ENCODE measurements at places on chromosomes 1 and 21. TPM values are rescaled to one million over a fixed set of nuclear protein-coding genes. Genes with fewer than 3 reads are reported as not detected.

DNA sequence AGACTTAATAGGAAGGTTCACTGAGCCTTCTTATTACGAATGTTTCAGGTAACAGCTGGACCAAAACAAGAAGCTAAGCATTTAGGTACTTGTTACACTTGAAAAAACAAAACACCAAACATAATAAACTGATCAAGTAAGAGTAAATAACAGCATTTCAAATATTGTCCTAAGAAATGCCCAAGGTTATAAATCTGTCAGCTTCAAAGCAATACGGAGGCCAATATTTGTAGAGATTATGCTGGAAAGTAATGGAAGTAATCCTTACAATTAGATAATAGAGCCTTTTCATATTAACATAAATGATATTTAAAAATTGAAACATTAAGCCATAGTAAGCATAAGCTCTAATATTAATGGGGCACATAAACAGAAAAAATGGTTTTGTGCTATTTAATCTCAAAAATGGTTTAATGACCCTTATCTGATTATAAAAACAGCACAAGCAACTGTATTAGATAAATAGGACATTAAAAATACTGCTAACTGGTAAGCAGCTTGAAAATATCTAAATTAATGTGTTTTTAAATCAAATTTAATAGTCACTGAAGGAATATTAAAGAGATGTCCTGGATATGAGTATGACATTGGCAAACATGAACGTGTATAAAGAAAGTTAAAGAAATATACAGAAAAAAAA lies 43.0 kb upstream of the USH2A start:
- H3K27ac ChIP-seq = no peak overlapping the region
- no peak for DNase-seq
- H3K27me3 ChIP-seq = no peaks in the 10 kb centered on the region
- no peaks in the 10 kb centered on the region for H3K4me1 ChIP-seq

GRCh38 chr21:25801217-25802014 lies 66.6 kb downstream of the GABPA start:
- peaks cover 7% of the 10 kb centered on the region for H3K4me1 ChIP-seq
- peak overlapping the region; percentile 30 for H3K27ac ChIP-seq
- peak overlapping the region; percentile 9 for H3K4me3 ChIP-seq
- peaks cover 24% of the 10 kb centered on the region for H3K27me3 ChIP-seq
- DNase-seq = peak; percentile 86

- H3K27me3 ChIP-seq = peaks cover 7% of the 10 kb centered on the region
- H3K4me1 ChIP-seq = no peaks in the 10 kb centered on the region
- no peaks in the 10 kb centered on the region for H3K36me3 ChIP-seq
- DNase-seq = no peak
- no peak overlapping the region for H3K27ac ChIP-seq
- no peak overlapping the region for H3K4me3 ChIP-seq
These were observed 159.6 kb downstream of the PTPRU start for GRCh38 chr1:29395736-29396437.

DNA sequence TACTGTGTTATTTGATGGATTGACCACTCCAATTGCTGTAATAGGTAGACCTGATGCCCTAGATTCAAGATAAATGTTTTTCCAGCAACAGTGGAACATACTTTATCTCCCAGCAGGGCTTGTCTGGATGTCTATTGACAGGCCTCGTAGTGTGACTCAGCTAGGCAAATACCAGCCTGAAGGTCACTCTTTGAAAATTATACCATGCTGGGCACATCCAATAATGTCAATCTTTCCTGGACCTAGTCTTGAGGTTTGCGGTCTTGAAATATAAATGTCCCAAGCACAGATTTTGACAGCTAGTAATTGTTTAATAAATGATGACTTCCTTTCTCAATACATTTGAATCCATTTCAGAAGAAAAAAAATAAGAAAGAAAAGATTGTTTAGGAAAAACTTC lies 1138.0 kb upstream of the TMPRSS15 start:
- no peak for DNase-seq
- no peak overlapping the region for H3K4me3 ChIP-seq
- no peaks in the 10 kb centered on the region for H3K4me1 ChIP-seq
- H3K27me3 ChIP-seq = no peaks in the 10 kb centered on the region
- H3K27ac ChIP-seq = no peak overlapping the region

DNA sequence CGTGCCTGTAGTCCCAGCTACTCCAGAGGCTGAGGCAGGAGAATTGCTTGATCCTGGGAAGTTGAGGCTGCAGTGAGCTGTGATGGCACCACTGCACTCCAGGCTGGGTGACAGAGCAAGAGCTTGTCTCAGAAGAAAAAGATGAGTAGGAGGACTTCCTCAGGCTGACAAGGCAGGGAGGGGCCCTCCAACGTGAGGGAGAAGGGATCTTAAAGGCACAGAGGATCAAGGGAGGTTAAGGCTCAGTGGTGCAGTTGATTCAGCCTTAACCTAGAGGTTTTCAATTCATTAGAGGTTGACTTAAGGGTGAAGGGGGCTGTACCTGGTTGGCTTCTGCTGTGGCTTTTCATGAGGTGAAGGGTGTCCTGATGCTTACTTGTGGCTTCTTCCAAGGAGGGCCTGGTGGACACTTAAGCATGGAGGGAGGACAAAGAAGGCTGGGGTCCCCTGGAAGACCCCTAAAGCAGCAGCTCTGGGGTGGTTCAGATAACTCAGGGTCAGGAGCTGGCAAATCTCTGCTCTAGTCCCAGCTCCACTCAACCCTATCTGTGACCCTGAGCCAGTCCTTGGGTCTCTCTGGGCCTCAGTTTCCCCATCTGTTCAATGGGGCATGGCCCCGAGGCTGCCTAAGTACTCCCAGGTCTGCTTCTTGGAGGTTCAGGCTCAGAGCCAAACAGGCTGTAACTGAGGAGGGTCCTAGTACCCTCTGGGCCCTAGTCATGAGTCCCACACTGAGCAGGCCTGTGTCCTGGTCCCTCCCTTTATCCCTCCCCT lies 6.3 kb downstream of the EXTL1 start:
- no peaks in the 10 kb centered on the region for H3K36me3 ChIP-seq
- no peaks in the 10 kb centered on the region for H3K4me1 ChIP-seq
- H3K4me3 ChIP-seq = no peak overlapping the region
- no peak overlapping the region for H3K27ac ChIP-seq
- no peaks in the 10 kb centered on the region for H3K27me3 ChIP-seq

DNA sequence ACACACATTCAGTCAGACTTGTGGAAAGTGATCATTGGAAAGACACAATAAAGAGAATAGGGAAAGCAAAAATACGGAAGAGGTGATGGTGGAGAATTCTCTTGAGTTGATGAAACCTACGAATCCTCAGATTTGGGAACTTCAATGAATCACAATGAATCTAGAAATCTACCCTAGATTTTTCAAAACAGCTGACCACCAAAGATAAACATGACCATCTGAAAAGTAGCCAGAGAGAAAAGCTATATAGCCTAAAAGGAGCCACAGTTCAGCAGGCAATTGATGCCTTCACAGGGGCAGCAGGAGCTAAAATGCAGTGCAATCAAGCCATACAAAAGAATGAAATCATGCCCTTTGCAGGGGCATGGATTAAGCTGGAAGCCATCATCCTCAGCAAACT lies 170.6 kb upstream of the RUNX1 start:
- H3K36me3 ChIP-seq = no peaks in the 10 kb centered on the region
- DNase-seq = no peak
- no peaks in the 10 kb centered on the region for H3K27me3 ChIP-seq
- no peak overlapping the region for H3K4me3 ChIP-seq
- no peak overlapping the region for H3K27ac ChIP-seq

- H3K4me1 ChIP-seq = peaks cover 13% of the 10 kb centered on the region
- H3K27ac ChIP-seq = no peak overlapping the region
- H3K36me3 ChIP-seq = no peaks in the 10 kb centered on the region
- H3K27me3 ChIP-seq = no peaks in the 10 kb centered on the region
- DNase-seq = no peak
These were observed 11.4 kb downstream of the COQ8A start for GRCh38 chr1:226951286-226952117.

DNA sequence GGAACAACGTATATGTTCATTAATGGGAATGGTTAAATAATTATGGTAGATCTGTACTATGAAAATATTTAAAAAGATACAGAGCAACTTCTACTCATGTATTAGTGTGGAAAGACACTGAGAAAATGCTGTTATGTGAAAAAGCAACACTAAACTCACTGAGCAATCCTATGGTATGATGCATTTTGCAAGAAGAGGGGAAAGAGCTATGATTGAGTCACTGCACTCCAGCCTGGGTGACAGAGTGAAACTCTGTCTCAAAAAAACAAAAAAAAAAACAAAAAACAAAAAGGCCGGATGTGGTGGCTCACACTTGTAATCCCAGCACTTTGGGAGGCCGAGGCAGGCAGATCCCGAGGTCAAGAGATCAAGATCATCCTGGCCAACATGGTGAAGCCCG lies 44.4 kb downstream of the ATP5PO start:
- no peak overlapping the region for H3K27ac ChIP-seq
- no peaks in the 10 kb centered on the region for H3K36me3 ChIP-seq
- H3K4me1 ChIP-seq = peaks cover 4% of the 10 kb centered on the region
- H3K4me3 ChIP-seq = no peak overlapping the region
- H3K27me3 ChIP-seq = peaks cover 3% of the 10 kb centered on the region

GRCh38 chr1:99472893-99473292 lies 173.0 kb upstream of the PALMD start:
- no peaks in the 10 kb centered on the region for H3K4me1 ChIP-seq
- no peak for DNase-seq
- no peak overlapping the region for H3K4me3 ChIP-seq
- H3K36me3 ChIP-seq = no peaks in the 10 kb centered on the region
- H3K27me3 ChIP-seq = peaks cover 2% of the 10 kb centered on the region
- no peak overlapping the region for H3K27ac ChIP-seq

DNA sequence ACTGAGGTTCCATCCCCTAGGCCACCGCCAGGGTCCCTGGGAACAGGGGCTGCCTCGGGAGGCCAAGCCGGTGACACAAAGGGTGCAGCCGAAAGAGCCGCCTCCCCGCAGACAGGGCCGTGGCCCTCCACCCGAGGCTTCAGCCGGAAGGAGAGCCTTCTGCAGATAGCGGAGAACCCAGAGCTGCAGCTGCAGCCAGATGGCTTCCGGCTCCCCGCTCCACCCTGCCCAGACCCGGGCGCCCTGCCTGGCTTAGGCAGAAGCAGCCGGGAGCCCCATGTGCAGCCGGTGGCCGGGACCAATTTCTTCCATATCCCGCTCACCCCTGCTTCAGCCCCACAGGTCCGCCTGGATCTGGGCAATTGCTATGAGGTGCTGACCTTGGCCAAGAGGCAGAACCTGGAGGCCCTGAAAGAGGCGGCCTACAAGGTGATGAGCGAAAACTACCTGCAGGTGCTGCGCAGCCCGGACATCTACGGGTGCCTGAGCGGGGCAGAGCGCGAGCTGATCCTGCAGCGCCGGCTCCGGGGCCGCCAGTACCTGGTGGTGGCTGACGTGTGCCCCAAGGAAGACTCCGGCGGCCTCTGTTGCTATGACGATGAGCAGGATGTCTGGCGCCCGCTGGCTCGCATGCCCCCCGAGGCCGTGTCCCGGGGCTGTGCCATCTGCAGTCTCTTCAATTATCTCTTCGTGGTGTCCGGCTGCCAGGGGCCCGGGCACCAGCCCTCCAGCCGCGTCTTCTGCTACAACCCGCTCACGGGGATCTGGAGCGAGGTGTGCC lies 1.4 kb downstream of the KLHDC7A start:
- peaks cover 6% of the 10 kb centered on the region for H3K27me3 ChIP-seq
- DNase-seq = no peak
- no peak overlapping the region for H3K4me3 ChIP-seq
- H3K36me3 ChIP-seq = no peaks in the 10 kb centered on the region
- no peaks in the 10 kb centered on the region for H3K4me1 ChIP-seq

GRCh38 chr1:78599294-78599693 lies 21.0 kb upstream of the IFI44L start:
- no peak overlapping the region for H3K27ac ChIP-seq
- DNase-seq = no peak
- H3K4me1 ChIP-seq = no peaks in the 10 kb centered on the region
- H3K36me3 ChIP-seq = no peaks in the 10 kb centered on the region
- H3K4me3 ChIP-seq = no peak overlapping the region
- H3K27me3 ChIP-seq = peaks cover 4% of the 10 kb centered on the region

DNA sequence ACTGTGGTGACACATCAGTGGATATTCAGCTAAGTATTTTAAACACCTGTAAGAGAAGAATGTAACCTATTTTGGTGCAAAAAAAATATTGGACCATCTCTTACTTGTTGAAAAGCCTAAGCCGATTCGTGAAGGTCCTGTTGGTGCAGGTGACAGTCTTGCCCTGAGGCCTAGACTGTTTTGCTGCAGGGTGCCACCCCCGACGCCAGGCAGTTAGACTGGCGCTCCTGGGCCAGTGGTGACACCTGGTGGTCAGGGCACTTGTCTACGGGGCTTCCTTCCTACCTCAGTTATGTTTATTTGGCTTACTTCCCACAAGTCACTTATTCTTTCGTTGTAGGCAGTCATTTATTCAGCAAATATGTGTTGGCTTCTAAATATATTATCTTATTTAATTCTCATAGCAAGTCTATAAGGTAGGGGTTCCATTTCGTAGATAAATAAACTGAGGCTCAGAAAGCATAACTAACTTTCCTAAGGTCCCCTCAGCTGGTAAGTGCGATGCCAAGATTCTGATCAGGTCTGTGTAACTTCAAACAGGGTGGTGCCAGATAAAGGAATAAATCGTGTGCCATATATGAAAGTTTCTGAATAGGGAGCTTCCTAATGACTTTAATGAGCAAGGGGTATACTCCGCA lies 1.9 kb downstream of the EEIG2 start:
- peaks cover 29% of the 10 kb centered on the region for H3K4me1 ChIP-seq
- DNase-seq = peak; percentile 85
- no peak overlapping the region for H3K27ac ChIP-seq
- H3K27me3 ChIP-seq = no peaks in the 10 kb centered on the region

GRCh38 chr1:41653574-41653973 lies 169.1 kb upstream of the EDN2 start:
- H3K27me3 ChIP-seq = no peaks in the 10 kb centered on the region
- DNase-seq = no peak
- no peak overlapping the region for H3K27ac ChIP-seq
- H3K4me1 ChIP-seq = peaks cover 35% of the 10 kb centered on the region

GRCh38 chr1:160607672-160608032 lies 28.4 kb upstream of the CD84 start:
- peaks cover 42% of the 10 kb centered on the region for H3K4me1 ChIP-seq
- no peaks in the 10 kb centered on the region for H3K27me3 ChIP-seq
- peak overlapping the region; percentile 77 for H3K4me3 ChIP-seq
- no peak for DNase-seq
- peaks cover 28% of the 10 kb centered on the region for H3K36me3 ChIP-seq

- DNase-seq = no peak
- H3K4me3 ChIP-seq = no peak overlapping the region
- H3K27me3 ChIP-seq = no peaks in the 10 kb centered on the region
- H3K4me1 ChIP-seq = no peaks in the 10 kb centered on the region
- no peak overlapping the region for H3K27ac ChIP-seq
These were observed 16.2 kb upstream of the ERICH3 start for GRCh38 chr1:74689621-74690363.

GRCh38 chr1:34500451-34500850 lies 254.4 kb upstream of the GJB5 start:
- H3K36me3 ChIP-seq = no peaks in the 10 kb centered on the region
- H3K27me3 ChIP-seq = peaks cover 9% of the 10 kb centered on the region
- no peak overlapping the region for H3K4me3 ChIP-seq
- DNase-seq = no peak
- no peak overlapping the region for H3K27ac ChIP-seq

The FOXD2 gene
- 0.36 TPM for total RNA-seq

The MYBPH gene
- not detected for total RNA-seq

The TCHH gene
- not detected for total RNA-seq

The C1orf226 gene
- not detected for total RNA-seq

The MAST2 gene
- 31.8 TPM for total RNA-seq

The PRAMEF7 gene
- total RNA-seq = not detected

The CELA2A gene
- total RNA-seq = not detected

The IQGAP3 gene
- 6.4 TPM for total RNA-seq

The SMIM1 gene
- total RNA-seq = not detected

Measured in natural killer cell treated with Interleukin-12 subunit alpha and Interleukin-12 subunit beta and Interleukin-15 and Interleukin-18, amount 100 ng/mL, for 72 hours (primary cell).